Activated CD4-positive, CD25-positive, alpha-beta regulatory T cell treated with anti-CD3 and anti-CD28 coated beads, Interleukin-2, amount 50 U/mL, for 72 hours (primary cell): ENCODE measurements at places on chromosomes 11 and 22.

GRCh38 chr11:77503006-77503405 lies 29.1 kb upstream of the PAK1 start:
- DNase-seq: no peak

- no peak for DNase-seq
Measured at GRCh38 chr11:90639461-90639993, 416.7 kb upstream of the CHORDC1 start.

GRCh38 chr22:40271440-40271839 lies 74.9 kb upstream of the ADSL start:
- DNase-seq: no peak

DNA sequence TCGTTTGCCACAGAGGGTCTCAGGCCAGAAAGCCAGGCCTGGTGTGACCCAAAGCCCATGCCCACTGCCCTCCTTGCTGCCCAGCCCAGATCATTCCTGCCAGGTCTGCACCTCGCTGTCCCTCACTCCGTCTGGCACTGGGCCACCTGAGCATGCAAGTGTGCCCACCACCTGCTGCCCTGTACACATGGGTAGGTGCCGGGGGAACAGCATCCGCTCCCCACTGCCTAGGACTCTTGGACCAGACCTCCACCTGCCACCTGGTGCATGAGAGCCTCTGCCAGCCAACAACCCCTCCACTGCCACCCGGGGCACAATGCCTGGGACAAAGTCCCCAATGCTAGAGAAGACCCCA lies 12.5 kb downstream of the MGAT3 start:
- DNase-seq: no peak
